ENCODE measurements at places on chromosomes 6 and 20.
A peak's percentile ranks its signal among the peaks of the same experiment; 100 is the strongest.

- no peak for DNase-seq
These were observed 51.2 kb downstream of the C6orf52 start for GRCh38 chr6:10643201-10643651.

- no peak for DNase-seq
These were observed 22.7 kb upstream of the CTAGE9 start for GRCh38 chr6:131733376-131734016.

DNA sequence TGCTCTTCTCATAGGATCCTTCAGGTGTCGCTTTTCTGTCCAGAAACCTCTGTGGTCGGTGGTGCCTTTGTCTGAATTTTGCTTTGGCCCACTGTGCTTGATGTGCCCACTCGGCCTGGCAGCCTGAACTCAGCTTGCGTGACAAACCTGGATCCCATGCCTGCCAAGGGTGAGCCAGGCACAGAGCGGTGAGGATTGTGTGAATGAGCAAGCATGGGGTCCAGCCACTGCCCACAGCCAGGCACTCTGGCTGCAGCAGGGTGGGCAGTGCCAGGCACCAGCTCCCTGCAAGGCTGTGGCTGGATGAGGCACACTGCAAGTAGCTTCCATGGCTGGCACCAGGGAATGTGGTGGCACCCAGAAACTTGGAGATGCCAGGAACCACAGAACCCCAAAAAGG, 110.3 kb downstream of the THEMIS start:
- no peak for DNase-seq

DNA sequence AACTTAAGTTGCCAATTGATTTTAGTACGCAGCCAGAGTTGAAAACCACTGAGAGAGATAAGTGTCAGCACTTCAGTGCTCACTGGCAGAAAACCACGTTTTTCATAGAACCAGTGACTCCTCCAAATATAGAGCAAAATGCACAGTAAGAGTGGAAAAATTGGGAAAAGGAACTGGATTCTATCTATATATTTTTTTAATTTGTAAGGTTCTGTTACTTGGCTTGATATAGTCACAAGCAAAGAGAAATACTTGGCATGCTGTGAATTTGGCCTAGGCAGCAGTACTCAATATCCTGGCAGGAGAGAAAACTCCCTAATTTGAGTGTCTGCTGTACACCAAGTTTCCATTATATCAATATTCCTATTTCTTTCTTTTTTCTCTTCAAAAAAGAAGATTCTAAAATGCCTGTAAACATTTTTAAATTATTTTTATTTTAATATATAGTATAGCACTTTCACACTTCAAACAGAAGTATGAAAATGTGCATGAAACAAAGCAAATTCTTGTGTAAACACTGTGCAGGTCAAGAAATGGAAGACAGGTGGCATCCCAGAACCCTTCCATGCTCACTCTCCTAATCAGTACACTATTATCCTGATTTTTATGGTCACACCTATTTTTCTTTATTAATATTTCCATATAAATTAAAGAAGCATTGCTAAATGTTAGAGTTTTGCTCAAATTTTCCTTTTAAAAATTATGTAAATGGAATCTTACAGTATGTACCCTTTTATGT, 561.8 kb upstream of the RNF217 start:
- DNase-seq = no peak

- no peak for DNase-seq
These were observed 126.6 kb downstream of the VEGFA start for GRCh38 chr6:43896329-43897255.

DNA sequence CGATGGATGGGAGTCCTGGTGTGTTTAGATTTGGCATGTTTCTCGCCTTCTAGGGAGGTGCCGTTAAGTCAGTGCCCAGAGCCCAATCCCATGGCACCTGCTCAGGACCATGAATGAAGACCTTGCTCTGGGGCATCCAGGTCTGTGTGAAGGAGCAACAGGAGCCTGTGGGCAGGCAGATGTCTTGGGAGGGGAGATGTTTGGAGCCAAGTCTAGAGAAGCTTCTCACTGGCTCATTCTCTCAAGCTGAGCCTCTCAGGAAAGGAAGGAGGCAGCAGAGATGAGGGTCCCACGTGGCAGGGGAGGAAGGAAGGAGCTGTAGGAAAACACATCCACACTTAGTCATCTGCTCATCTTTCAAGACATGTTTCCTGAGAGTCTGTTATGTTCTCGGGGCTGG, 9.5 kb upstream of the SIRPB1 start:
- DNase-seq = no peak

- no peak for DNase-seq
These were observed 95.4 kb downstream of the ADGRB3 start for GRCh38 chr6:68730291-68731054.

DNA sequence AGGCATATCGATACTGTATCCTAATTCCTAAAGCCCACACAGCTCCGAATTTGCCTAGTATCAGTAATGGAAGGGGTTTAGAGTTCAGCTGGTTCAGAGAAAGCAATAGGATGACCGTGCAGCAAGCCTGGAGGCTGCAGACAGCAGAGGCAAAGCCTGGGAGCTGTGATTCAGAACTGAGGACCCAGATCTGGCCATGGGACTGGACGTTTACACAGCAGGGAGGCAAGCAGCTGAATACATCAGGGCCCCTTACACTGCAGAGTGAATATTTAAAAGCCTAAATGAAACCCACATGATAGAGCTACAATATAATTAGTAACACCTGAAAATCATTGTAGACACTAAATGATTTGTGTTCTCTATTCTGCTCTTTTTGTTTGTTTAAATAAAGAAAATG, 38.0 kb downstream of the ELOVL2 start:
- no peak for DNase-seq

- DNase-seq = no peak
These were observed 6.4 kb upstream of the TXNDC5 start for GRCh38 chr6:7916959-7917358.

DNA sequence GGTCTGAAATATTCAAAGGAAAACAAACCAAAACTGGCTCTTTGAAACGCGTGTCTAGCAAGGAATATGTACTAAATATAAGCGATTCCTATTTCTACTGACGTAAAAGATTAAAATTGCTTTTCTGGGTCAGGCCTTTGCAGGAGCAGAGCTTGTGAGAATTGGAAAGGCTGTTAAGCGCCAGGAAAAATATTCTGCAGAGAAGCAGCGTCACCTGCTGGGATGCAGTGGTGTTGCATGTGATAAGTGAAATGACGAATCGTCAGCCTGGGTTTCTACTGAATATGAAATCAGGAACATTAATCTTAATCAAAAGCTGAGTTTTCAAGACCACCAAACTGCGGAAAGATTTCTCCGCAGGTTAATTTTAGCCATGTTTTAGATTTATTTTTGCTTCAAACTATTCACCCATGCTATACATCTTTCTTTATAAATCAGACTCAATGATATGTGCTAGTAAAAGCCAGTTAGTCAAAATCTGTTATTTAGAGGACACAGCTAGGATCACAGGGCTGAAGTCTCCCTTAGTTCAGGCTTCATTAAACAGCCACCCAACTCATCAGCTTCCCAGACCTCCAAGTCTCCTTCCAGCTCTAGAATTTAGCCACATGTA, 67.4 kb downstream of the ALDH8A1 start:
- DNase-seq = peak; percentile 27

DNA sequence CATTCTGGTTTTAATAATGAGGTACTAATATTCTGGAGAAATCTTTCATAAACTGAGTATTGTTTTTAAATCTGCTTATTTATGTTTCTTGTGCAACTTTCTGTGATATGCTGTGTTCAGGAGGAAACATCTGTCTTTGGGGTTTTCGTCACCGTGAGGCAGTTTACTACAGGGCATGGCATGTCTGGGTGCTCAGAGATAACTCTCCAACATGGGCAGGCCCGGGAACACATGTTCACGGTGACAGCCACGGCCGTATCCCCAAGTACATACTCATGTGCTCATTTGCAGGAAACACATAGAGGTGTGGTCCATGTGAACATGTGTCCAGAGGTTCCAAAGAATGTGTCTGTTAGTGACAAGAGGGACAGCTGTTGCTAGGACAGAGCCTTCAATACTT, 62.1 kb upstream of the CNKSR3 start:
- DNase-seq = no peak

GRCh38 chr20:51535075-51535386, 7.5 kb downstream of the NFATC2 start:
- no peak for DNase-seq

DNA sequence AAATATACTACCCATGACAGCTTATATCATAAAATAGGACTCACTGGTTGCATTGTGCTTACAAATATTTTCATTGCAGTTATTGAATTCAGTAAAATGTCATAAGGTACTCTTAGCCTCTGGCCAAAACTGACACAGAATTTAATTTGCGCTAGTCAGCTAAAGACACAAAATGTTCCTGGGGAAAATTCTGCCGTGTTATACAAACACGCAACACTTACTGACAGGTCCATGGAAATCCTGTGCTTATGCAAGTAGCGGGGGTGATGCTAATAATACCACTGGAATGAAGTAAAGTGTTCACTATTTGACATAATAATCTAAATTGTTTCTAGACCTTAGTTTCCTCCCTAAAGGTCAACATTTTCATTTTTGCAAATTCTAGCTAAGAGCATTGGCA, 354.4 kb upstream of the RSPO3 start:
- DNase-seq = no peak

DNA sequence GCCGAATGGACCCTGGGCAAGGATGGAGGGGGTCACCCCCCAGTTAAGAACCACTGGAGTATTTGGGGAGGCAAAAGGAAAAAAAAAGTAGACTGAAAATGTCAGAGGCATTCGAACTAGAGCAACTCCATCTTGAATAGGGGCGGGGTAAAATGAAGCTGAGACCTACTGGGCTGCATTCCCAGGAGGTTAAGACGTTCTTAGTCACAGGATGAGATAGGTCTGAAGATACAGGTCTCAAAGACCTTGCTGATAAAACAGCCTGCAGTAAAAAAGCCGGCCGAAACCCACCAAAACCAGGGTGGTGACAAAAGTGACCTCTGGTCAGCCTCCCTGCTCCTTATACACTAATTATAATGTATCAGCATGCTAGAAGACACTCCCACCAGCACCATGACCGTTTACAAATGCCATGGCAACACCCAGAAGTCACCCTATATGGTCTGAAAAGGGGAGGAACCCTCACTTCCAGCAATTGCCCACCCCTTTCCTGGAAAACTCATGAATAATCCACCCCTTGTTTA, 70.4 kb upstream of the KCNG1 start:
- DNase-seq = no peak

DNA sequence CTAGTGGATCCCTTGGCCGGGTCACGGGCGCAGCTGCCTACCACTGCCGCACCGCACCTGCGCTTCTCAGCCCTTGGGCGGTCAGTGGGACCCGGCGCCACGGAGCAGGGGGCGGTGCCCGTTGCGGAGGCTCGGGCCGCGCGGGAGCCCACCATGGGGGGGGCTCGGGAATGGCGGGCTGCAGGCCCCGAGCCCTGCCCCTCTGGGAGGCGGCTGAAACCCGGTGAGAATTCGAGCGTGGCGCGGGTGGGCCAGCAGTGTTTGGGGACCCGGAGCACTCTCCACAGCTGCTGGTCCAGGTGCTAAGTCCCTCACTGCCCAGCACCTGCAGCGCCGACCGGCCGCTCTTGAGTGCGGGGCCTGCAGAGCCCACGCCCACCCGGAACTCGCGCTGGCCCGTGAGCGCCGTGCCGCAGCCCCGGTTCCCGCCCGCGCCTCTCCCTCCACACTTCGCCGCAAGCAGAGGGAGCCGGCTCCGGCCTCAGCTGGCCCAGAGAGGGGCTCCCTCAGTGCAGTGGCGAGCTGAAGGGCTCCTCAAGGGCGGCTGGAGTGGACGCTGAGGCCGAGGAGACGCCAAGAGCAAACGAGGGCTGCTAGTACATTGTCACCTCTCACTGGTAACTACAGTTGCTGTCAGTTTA, 120.5 kb upstream of the TMEM170B start:
- no peak for DNase-seq

GRCh38 chr6:41161851-41162552, 914 bp downstream of the TREM2 start:
- DNase-seq = no peak

- DNase-seq = no peak
These were observed 9.7 kb downstream of the CST7 start for GRCh38 chr20:24958506-24959385.

DNA sequence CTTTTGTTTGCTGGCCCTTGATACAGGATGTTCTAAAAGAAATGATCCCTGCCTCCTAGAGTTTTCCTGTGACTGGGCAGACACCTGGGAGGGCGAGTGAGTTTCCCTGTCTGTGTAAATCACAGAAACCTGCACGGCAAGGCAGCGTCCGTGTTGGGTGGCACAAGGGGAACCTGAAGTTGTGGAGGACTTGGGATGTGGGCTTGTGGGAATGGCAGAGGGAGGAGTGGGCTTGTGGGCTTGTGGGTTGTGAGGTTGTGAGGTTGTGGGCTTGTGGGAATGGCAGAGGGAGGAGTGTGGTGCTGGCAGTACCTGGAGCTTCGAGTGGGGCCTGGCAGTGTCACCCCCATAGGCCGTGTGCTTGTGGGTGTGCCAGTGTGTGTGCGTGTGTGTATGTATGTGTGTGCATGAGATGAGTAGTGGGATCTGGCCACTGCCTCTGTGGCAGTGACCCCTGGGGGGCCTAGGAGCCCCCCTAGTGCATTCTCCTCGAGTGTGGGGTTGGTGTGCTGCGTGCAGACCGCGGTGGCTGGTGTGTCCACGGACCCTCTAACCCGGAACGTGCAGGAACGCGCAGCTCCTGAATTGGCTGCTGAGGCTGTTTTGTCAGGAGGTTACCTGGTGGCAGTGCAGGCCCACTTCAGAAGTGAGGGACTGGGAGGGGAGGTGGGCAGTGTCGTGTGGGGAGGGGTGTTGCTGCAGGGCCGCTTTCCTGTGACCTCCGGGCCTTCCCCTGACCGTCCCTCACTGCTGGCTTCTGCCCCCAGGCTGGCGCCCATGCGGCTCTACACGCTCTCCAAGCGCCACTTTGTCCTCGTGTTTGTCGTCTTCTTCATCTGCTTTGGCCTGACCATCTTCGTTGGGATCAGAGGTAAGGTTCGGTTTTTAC, 13.0 kb downstream of the TMEM181 start:
- DNase-seq = no peak

DNA sequence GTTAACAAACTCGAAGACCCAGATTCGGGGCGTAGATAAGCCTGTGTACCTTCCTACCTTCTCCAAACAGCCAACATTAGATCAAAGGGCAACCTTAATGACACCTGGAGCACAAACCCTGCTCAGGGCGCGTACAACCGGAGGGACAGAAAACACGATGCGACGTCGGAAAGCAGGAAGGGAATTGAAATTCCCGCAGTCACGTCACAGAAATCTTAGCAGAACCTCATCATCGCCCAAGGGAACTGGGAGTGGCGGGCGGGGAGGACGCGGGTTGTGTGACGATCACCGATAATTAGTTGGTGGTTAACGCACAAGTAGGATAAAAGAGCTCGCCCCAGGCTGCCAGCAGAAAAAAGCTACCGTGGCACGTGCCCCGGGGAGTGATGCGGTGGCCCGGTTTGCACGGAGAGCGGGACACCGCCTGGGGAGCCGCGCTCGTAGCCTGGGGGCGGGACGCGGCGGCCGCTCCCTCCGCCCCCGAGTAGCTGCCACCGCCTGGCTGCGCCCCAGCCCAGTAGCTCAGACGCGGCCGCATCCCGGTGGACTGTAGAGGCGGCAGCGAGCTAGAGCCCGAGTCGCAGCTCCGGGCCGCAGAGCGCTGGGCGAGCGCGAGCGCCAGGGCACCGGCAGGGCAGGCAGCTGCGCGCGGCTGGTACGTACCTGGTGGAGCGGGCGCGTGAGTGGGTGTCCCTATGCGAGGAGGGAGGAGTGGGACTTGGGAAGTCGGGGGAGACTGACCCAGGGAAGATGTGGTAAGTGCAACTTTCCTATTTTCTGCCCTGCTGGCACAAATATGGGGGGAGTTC, at the start of gene PKIB:
Gene PKIB (plus strand): TSS at position 525 of the 809 bp plus-strand sequence. CDS start 107,390 bp downstream, outside the sequence.
- peak; percentile 96 for DNase-seq

GRCh38 chr6:17986656-17987446, 584 bp downstream of the KIF13A start:
- DNase-seq = no peak

GRCh38 chr6:104607501-104607900, 252.2 kb downstream of the HACE1 start:
- no peak for DNase-seq
